ENCODE measurements at places on chromosomes 2 and 18. TPM values are rescaled to one million over a fixed set of nuclear protein-coding genes. Genes with fewer than 3 reads are reported as not detected.

Gene FZD7
- 404 TPM for total RNA-seq

Gene LTBP1
- total RNA-seq: 34.1 TPM

Gene FEV
- not detected for total RNA-seq

Gene HEATR5B
- 18.8 TPM for total RNA-seq

Gene SERPINB7
- not detected for total RNA-seq

Gene LRRC30
- total RNA-seq: not detected

Gene G6PC2
- total RNA-seq: not detected

Gene KIF3C
- total RNA-seq: 34.6 TPM

Gene RAB6C
- not detected for total RNA-seq

Gene IL1RL1
- total RNA-seq: not detected

Gene TEX44
- total RNA-seq: not detected

Gene AP1S3
- total RNA-seq: 25.5 TPM

Gene KIAA2012
- 0.03 TPM for total RNA-seq

Gene PLCL1
- total RNA-seq: 0.12 TPM

Gene INHA
- 0.31 TPM for total RNA-seq

Gene DAPL1
- not detected for total RNA-seq

Gene NEB
- 8.2 TPM for total RNA-seq

Gene CLEC4F
- not detected for total RNA-seq
